ENCODE measurements at places on chromosomes 2 and 18.

- no peak for DNase-seq
These were observed 33.2 kb upstream of the RMND5A start for GRCh38 chr2:86686905-86687304.

- DNase-seq, result no peak
These were observed 21.5 kb downstream of the IWS1 start for GRCh38 chr2:127504552-127505430.

DNA sequence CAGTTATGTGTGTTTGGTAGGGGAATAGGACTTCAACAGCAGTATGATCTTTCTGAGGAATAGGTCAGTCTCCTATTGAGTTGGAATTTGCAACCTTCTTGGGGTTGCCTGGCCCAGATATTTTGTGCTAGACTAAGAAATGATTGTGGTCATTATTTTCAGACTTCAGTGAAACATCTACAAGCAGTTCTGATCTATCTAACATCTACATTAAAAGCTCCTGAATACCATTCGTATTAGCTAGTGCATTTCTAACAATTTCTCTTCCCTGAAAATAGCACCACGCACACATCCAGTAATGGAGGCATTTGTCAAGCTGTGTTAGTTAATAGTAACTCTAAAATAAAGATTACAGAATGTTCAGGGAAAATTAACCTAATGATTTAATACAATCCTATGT, 179.3 kb downstream of the FIGN start:
- no peak for DNase-seq

DNA sequence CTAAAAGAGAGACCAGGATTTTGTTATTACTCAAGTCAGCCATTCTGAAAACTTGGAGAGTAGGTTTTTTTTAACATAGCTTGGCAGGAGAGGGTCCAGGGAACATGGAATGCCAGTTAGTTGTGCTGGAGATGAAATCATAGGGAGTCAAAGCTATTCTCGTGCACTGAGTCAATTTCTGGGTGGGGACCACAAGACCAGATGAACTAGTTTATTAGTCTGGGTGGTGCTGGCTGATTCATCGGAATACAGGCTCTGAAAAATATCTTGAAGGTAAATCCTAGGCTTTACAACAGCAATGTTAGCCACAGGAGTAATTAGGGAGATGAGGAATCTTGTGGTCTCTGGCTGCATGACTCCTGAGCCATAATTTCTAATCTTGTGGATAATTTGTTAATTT, 921.4 kb downstream of the TRIB2 start:
- DNase-seq, result no peak

DNA sequence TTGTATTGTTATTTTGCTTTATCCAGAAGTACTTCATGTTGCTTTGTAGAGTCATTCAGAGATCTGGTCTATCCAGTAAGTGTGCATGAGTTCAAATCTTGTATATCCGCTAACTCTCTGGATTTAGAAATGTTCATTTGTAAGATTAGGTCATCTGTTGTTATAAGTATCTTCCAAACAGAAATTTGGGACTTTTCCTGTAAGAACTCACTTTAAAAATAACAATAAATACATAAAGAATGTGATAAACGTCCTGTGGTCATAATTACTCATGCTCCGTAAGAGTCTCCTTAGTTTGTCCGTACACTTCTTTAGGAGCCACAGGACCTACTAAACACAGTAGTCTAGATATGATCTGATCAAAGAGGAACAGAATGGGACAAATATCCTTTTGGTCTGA, 699.9 kb upstream of the SLC8A1 start:
- no peak for DNase-seq

DNA sequence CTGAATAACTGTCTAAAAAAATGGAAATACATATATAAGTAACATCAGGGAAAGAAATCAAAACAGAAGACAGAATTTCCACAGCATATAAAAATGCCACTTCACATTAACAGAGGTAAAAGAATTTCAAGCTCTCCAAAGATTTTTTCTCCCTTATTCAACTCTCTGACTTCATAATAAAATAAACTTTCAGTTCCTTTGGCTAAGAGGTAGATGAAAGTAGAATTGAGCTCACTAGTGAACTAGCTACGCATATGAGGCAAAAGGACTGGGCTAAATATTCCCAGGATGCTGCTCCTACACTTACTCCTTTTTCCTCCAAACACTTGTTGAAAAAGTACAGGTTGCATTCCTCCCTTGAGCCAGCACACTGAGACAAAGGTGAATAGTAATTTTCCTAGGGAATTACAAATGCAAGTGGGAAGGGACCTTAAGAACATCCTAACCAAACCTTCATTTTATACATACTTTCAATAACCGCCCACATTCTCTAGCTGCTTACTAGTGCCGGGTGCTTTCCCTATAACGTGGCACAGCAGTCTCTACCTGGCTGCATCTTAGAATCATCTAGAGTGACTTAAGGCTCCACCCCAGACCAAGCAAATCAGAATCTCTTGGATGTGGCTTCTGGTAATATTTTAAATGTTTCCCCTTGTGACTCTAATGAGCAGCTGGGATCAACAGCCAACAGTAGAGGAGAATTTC, 136.6 kb downstream of the MTCL1 start:
- no peak for DNase-seq

GRCh38 chr2:33126958-33127357, 180.2 kb downstream of the LTBP1 start:
- DNase-seq, result no peak

GRCh38 chr18:13461936-13462335, 243.4 kb downstream of the LDLRAD4 start:
- DNase-seq, result no peak

GRCh38 chr2:109031476-109032228, 42.6 kb upstream of the EDAR start:
- DNase-seq, result peak; percentile 50

- no peak for DNase-seq
These were observed 443.9 kb upstream of the FSHR start for GRCh38 chr2:49598231-49598630.

DNA sequence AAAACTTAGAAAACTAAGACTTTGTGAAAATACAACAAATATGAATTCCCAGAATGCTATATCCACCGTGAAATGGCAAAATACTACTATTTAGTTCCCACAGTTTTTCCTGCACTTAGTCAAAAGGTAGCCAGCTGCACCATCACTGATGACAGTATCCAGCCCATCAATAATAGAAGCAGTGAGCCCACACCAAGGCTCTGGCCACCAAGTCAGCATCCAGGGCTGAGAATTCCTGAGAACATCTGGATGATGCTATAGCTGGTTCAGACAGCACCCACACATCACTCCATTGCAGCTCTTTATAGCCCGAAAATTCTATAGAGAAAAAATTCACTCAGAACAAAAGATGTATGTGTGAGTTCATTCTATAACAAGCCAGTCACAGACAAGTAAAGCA, 159.1 kb upstream of the SPATS2L start:
- DNase-seq, result no peak

DNA sequence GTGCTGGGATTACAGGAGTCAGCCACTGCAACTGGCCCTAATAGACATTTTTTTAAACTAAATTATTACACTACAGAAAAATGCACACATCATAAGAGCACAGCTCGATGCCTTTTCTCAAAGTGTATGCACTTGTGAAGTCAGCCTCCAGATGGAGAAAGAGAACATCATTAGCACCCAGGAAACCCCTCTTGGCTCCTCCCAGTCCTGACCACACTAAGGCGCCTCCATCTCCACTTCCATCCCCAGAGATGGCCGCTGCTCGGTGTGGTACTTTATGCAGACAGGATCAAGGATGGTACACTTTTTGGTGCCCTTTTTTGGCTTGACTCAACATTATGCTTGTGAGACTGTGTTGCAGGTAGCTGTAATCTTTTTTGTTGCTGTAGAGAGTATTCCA, 34.8 kb downstream of the RRM2 start:
- DNase-seq, result no peak

DNA sequence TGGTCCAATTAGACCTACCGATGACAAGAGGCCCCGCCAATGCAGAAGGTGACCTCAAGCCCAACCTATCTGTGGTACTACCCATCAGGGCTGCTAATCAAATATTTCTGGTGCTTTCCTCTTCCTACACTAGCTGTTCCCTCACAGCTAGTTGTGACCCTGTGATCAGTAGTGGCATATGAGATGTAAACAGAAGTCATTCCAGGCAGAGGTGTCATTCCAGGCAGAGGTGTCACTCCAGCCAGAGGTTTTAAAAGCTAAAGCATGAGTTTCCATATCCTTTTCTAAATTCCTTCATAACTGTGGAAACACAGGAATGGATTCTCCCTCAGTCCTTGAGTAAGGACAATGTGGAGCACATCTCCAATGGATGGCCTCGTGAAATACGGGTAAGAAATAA, 110.9 kb upstream of the DNAJC10 start:
- DNase-seq, result no peak

DNA sequence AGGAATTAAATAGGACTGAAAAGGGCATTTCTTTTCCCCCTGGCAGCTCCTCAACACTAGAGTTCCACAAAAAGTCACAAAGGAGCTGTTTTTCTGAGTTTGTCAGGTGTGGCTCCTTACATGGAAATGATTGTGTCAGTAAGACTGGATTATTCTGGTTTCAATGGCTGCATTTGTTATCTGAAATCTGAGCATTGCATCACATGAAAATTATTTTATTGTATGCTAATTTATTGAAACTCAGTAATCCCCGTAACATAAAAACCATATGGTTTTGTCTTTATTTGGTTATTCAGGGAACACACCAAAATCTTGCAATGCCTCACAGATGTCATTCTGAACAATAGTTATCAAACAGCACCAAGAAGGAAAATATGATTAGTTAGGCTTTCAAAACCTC, 439.7 kb upstream of the TNP1 start:
- no peak for DNase-seq

DNA sequence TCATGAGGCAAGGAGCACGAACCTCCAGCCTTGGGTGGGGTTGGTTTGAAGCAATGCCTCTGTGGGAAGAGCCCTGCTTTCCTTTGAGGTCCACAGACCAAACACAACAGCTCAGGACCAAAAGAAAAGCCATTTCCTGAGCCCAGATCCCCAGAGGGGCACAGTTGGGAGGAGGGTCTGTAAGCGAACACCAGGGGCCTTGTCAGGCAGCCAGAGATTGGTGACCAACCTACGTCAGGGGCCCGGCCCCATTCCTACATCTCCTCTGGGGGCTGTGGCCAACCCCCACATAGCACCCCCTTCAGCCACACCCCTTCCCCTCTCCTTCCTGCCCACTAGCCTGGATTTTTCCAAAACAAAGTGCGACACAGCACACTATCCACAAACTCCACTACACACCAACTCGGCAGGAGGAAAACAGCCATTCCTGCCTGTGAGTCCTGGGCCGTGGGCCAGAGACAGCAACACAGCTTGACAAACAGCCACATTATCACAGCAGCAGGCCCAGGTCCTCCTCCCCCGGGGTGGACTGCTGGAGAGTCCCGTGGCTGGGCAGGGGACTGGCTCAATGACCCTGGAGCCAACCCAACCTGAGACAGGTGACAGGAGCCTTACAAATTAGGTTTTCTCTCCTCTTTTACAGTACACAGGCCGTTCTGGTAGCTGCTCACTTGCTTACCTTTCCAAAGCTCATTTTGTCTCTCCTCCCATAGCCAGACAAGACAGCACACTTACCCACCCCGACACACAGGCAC, 98.8 kb downstream of the TNS1 start:
- no peak for DNase-seq

DNA sequence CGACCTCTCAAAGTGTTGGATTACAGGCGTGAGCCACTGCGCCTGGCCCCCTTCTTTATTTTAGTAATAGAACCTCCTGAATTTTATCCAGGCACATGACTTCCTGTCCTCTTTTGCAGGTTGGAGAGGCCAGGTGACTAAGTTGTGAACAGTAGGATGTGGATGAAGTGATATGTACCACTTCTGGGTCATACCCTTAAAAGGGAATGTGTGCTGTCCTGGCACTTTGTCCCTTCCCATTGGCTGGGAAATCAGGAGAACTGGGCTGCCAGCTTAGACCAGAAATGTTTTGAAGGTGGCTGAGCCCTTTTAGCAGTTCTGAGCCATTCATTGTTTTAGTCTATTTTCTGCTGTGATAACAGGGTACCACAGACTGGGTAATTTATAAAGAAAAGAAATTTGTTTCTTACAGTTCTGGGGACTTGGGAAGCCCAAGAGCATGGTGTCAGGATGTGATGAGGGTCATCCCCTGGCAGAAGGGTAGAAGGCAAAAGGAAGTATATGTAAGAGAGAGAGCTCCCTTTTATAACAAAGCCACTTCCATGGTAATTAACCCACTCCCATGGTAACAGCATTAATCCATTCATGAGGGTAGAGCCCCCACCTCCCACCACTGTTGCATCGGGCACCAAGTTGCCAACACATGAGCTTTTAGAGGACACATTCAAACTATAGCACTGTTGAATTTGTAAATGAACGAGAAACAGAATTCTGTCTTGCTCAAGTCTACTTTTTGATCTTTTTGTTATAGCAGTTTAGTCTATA, 79.1 kb downstream of the TTC27 start:
- no peak for DNase-seq

- no peak for DNase-seq
These were observed 17.6 kb upstream of the CD28 start for GRCh38 chr2:203688798-203689197.

DNA sequence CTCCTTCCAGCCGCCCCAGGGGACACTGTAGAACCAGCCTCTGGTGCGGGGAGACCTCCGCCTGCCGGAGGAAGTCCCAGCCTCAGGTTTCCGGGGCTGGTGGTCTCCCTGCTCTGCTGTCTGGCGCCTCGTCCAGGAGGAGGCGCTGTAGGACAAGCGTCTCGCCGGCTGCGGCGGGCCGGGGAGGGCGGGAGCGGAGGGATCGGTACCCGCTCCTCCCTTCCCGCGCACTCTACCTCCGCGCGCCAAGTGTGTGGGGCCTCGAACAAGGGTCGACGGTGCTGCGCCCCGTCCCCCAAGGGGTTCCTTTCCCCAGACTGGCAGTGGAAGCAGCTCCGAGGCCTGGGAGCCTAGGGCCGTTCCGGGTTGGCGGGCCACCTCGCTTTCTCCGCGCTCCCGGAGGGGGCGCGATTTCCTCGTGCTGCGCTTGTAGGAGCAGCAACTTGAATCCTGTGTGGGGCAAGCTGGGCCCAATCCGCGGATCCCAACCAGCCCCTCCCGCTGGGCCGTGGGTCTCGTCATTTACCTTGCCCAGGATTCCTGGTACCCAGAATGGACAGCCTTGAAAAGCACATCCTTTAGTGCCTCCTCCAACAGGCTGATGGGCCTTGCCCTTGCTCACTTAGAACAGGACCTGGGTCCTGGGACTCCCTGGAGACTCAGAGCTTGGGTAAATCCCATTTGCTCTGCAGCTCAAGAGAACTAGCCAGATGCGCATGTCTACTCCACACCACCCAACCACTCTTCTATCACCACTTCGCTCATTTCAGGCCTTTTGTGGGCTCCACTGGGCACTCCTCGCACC, 10.6 kb upstream of the HOXD4 start:
- DNase-seq, result peak; percentile 41

Data from stimulated activated CD8-positive, alpha-beta memory T cell treated with anti-CD3 and anti-CD28 coated beads, Interleukin-12 subunit alpha, Interleukin-12 subunit beta, amount 100 ng/mL, for 1 hour (primary cell).